MV-4-11 (cell line): ENCODE measurements at places on chromosomes 3 and 15.

- no peak for DNase-seq
Observed at GRCh38 chr3:140630366-140630765, 47.5 kb upstream of the TRIM42 start.

- DNase-seq: no peak
Observed at GRCh38 chr3:25350725-25351114, 77.3 kb upstream of the RARB start.

DNA sequence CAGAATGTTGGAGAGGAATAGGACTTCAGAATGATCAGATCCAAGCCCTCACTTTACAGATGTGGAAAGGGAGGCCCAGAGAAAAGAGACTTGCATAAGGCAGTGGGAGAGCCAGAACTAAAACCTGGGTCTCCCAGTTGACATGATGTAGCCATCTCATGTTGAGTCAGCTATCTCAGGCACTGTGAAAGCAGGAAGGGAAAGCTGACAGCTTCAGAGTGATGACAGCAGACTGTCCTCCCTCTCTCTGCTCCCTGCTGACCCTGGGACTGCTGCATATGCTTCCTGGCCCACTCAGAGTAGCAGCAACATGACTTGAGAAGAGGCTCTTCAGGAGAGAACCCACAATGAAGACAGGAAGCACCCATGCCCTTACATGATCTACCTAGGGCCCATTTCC lies 14.7 kb downstream of the FHIT start:
- DNase-seq: no peak

DNA sequence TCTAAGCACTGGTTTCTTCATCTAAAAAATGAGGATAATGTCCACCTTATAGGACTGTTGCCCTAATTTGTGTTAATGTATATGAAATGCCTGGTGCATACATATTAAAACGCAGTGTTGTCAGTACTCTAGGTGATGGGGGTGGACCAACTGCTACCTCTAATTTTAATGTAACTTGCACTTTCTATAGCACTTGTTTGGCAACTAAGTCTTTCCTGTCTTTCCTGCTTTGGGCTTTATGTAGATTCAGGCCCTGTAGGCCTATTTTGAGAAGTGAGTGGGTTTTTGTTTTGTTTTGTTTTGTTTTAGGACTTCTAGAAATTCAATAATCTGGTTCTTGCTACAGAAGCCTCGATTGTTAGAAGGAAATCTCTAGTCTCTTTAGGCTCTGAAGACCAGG lies 21.2 kb downstream of the SLC7A14 start:
- DNase-seq: no peak

- DNase-seq: no peak
Observed at GRCh38 chr3:42876940-42877720, 1.5 kb upstream of the CYP8B1 start.

GRCh38 chr15:47434596-47434995 lies 282.7 kb upstream of the SEMA6D start:
- DNase-seq: no peak

DNA sequence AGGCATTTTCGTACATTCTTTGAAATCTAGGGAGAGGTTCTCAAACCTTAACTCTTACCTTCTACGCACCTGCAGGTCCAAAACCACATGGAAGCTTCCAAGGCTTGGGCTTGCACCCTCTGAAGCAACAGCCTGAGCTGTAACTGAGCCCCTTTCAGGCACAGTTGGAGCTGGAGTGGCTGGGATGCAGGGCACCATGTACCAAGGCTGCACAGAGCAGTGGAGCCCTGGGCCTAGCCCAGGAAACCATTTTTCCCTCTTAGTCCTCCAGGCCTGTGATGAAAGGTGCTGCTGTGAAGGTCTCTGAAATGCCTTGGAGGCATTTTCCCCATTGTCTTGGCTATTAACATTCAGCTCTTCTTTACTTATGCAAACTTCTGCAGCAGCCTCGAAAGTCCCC lies 66.9 kb upstream of the ZBED2 start:
- no peak for DNase-seq
